ENCODE measurements at places on chromosomes 2 and 18. TPM values are rescaled to one million over a fixed set of nuclear protein-coding genes. Genes with fewer than 3 reads are reported as not detected.
A peak's percentile ranks its signal among the peaks of the same experiment; 100 is the strongest.

- no peaks in the 10 kb centered on the region for H3K36me3 ChIP-seq
- peaks cover 50% of the 10 kb centered on the region for H3K4me1 ChIP-seq
- H3K4me3 ChIP-seq, result peak overlapping the region; percentile 94
- H3K27me3 ChIP-seq, result peaks cover 3% of the 10 kb centered on the region
- H3K27ac ChIP-seq, result peak overlapping the region; percentile 82
These were observed 1.1 kb downstream of the TLK1 start for GRCh38 chr2:171159372-171160118.

- no peak overlapping the region for H3K4me3 ChIP-seq
- H3K27me3 ChIP-seq, result peaks cover 1% of the 10 kb centered on the region
- no peak for DNase-seq
- H3K27ac ChIP-seq, result no peak overlapping the region
- H3K36me3 ChIP-seq, result no peaks in the 10 kb centered on the region
These were observed 230.7 kb downstream of the RND3 start for GRCh38 chr2:150256736-150257135.

DNA sequence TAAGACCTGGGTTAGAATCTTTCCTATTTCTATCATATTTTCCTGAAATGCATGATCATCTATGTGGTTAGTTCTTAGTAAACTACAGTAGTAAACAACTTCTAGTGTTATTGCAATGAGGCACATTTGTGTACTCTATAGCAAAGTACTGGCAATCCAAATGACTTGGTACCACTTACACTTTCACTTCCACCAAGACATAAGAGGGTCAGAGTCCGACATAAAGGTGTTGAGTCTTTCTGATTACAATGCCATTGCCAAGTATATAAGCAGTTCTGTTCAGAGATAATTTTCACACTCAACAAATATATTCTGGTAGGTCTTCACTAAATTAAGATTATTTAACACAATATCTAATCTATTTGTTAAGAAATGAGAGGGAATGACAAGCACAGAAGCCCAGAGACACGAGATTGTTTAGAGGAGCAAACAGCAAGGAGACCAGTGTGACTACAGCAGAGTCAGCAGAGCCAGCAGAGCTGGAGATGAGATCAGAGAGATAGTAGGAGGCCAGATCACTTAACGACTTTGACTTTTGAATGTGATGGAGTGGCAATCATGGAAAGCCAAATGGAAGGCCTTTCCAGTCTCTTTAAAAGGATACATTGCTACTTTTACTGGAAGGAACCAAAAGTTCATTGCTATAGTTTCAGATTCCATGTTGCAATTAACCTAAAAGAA is 27.5 kb downstream of the SOS1 start:
- peaks cover 28% of the 10 kb centered on the region for H3K4me1 ChIP-seq
- H3K27ac ChIP-seq, result no peak overlapping the region
- no peaks in the 10 kb centered on the region for H3K27me3 ChIP-seq
- H3K4me3 ChIP-seq, result no peak overlapping the region
- DNase-seq, result no peak
- 0 out of 2 replicates have a peak, but pooled peaks cover 2% of the 10 kb centered on the region for H3K36me3 ChIP-seq

DNA sequence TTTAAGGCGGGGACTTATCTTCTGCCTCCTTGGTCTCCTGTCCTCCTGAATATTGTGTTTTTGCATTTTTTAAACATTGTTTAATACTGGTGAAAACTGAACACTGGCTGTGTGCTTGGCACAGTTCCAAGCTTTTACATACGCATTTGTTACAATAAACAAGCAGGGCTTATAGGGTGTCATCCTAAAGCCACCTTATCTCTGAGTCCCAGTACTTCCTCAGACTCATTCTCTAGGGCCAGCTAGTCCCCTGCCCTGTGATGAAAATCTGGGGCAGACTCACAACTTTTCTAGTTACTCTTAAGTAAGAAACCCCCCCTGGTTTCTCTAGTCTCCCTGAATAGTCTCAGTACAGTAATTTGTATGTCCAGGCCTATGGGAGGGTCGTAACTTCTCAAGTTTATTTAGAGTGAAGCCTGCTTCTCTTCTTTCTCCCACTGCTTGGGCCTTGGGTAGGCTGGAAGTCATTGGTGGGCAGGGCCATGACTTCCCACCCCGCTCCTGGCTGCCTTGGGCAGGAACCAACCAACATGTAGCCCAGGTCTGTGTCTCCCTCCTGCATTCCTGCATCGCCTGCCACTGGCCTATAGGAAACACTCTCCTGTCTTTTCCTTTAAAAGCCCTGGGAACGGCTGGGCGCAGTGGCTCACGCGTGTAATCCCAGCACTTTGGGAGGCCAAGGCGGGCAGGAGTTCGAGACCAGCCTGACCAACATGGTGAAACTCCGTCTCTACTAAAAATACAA is 7.7 kb upstream of the KCNE4 start:
- H3K36me3 ChIP-seq, result no peaks in the 10 kb centered on the region
- DNase-seq, result no peak
- H3K27me3 ChIP-seq, result no peaks in the 10 kb centered on the region
- peaks cover 94% of the 10 kb centered on the region for H3K4me1 ChIP-seq
- H3K4me3 ChIP-seq, result no peak overlapping the region
- H3K27ac ChIP-seq, result peak overlapping the region; percentile 98

DNA sequence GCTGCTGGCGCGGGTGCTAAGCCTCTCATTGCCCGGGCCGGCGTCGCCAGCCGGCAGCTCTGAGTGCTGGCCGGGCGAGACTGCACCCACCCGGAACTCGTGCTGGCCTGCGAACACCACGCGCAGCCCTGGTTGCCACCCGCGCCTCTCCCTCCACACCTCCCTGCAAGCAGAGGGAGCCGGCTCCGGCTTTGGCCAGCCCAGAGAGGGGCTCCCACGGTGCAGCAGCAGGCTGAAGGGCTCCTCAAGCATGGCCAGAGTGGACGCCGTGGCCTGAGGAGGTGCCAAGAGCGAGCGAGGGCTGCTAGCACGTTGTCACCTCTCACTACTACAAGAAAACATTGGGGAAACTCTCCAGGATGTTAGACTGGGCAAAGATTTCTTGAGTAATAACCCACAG is 98.6 kb downstream of the SPIRE1 start:
- peaks cover 41% of the 10 kb centered on the region for H3K36me3 ChIP-seq
- no peak overlapping the region for H3K4me3 ChIP-seq
- DNase-seq, result no peak
- H3K27ac ChIP-seq, result no peak overlapping the region
- no peaks in the 10 kb centered on the region for H3K27me3 ChIP-seq

DNA sequence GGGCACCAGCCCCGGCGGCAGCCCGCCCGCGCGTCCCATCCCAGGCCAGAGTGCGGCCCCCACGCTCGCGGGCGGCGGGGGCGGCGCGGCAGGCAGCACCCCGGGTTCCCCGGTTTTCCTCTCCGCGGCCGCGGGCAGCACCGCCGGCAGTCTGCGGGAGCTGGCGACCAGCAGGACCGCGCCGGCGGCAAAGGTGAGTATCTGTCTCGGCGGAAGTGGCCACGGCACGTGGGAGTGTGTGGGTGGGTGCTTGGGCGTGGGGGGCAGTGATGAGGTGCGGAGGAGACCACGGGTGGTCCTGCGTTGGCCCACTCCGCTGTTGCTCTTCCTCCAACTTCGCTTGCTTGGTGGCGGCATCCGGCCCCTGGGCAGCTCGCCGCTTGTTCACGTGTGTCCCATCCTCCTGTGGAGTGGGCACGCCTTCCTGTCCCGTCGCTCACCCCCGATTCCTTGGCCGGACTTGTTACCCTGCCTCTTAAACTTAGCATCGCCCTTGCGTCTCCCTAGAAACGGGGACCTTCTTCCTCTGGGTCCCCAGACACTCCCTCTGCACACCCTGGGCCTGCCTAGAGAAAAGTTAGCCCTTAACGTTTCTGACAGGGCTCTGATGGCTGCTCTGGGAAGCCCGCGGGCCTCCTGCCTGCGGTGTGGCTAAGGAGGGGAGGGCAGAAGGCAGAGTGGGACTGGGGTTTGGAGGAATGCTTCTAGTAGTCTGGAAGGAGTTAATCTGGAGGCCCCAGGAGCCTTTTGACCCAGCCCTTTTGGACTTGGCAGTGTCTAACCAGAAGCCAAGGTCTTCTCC is 1.1 kb downstream of the SH3RF3 start:
- peaks cover 8% of the 10 kb centered on the region for H3K27me3 ChIP-seq
- peak overlapping the region; percentile 96 for H3K4me3 ChIP-seq
- no peaks in the 10 kb centered on the region for H3K36me3 ChIP-seq
- peak overlapping the region; percentile 72 for H3K27ac ChIP-seq
- no peak for DNase-seq

DNA sequence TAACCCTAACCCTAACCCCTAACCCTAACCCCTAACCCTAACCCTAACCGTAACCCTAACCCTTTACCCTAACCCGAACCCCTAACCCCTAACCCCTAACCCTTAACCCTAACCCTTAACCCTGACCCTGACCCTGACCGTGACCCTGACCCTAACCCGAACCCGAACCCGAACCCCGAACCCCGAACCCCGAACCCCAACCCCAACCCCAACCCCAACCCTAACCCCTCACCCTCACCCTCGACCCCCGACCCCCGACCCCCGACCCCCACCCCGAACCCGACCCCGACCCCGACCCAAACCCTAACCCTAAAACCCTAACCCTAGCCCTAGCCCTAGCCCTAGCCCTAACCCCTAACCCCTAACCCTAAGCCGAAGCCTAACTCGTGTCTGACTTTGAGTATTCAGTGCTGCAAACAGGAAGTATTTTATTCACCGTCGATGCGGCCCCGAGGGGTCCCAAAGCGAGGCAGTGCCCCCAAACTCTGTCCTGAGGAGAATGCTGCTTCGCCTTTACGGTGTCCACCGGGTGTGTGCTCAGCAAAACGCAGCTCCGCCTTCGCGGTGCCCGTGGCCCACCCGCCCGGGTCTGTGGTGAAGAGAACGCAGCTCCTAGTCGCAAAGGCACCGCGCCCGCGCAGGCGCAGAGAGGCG is 36.0 kb downstream of the FAM110C start:
- no peak for DNase-seq
- H3K4me3 ChIP-seq, result no peak overlapping the region
- H3K4me1 ChIP-seq, result no peaks in the 10 kb centered on the region
- no peaks in the 10 kb centered on the region for H3K36me3 ChIP-seq
- H3K27ac ChIP-seq, result no peak overlapping the region

- peaks cover 8% of the 10 kb centered on the region for H3K27me3 ChIP-seq
- H3K4me3 ChIP-seq, result no peak overlapping the region
- no peak overlapping the region for H3K27ac ChIP-seq
- H3K4me1 ChIP-seq, result peaks cover 16% of the 10 kb centered on the region
- DNase-seq, result no peak
- H3K36me3 ChIP-seq, result peaks cover 26% of the 10 kb centered on the region
These were observed 96.7 kb upstream of the LMAN1 start for GRCh38 chr18:59455728-59456276.

DNA sequence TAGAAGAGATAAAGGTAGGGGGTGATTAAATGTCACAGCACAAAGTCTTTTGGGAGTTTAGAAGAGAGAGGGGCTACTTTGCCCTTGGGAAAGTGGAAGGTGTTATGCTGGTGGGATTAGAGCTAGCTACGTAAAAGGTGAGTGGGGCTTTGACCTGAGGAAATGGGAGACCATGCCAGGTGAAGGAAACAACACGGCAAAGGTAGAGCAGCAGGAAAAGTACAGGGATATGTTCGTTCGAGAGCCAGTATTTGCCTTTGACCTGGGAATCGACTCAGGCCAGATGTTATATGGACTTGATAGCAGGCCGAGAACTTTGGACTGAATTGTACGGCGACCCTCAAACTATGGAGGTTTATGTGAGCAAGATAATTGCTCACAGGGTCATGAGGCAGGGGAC is 55.7 kb upstream of the ACKR3 start:
- peaks cover 1% of the 10 kb centered on the region for H3K27me3 ChIP-seq
- no peak overlapping the region for H3K27ac ChIP-seq
- no peak for DNase-seq
- H3K4me3 ChIP-seq, result no peak overlapping the region
- H3K36me3 ChIP-seq, result no peaks in the 10 kb centered on the region

GRCh38 chr2:2663401-2664036 is 332.4 kb upstream of the MYT1L start:
- H3K36me3 ChIP-seq, result peaks cover 12% of the 10 kb centered on the region
- no peak overlapping the region for H3K4me3 ChIP-seq
- DNase-seq, result no peak
- no peaks in the 10 kb centered on the region for H3K4me1 ChIP-seq
- H3K27ac ChIP-seq, result no peak overlapping the region
- H3K27me3 ChIP-seq, result no peaks in the 10 kb centered on the region

DNA sequence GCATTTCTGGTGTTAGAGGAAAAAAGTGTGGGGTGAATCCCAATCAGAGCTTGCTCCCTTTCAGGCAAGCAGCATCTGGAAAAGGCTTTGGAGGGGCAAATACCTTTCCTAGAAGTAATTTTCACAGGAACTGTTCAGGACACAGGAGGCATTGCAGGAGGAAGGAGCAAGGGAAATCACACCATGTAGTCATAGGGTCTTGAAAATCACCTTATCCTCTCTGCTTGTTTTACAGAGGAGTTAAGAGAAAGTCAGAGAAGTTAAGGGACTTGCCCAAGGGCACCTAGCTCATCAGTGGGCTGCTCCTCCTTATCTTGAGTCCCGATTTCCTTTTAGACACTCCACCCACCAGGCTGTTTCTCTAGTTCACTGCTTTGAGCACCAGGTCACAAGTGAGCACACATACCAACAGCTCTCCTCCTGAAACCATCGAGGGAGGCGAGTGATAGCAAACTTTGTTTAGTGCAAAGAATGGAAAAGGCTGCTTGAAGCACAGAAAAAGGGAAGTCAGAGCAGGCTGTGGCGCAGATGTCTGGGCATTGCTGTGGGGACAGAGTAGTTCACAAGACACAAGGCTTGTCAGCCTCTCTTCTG is 89.2 kb upstream of the CXCR4 start:
- no peaks in the 10 kb centered on the region for H3K27me3 ChIP-seq
- DNase-seq, result no peak
- no peaks in the 10 kb centered on the region for H3K4me1 ChIP-seq
- no peak overlapping the region for H3K4me3 ChIP-seq

DNA sequence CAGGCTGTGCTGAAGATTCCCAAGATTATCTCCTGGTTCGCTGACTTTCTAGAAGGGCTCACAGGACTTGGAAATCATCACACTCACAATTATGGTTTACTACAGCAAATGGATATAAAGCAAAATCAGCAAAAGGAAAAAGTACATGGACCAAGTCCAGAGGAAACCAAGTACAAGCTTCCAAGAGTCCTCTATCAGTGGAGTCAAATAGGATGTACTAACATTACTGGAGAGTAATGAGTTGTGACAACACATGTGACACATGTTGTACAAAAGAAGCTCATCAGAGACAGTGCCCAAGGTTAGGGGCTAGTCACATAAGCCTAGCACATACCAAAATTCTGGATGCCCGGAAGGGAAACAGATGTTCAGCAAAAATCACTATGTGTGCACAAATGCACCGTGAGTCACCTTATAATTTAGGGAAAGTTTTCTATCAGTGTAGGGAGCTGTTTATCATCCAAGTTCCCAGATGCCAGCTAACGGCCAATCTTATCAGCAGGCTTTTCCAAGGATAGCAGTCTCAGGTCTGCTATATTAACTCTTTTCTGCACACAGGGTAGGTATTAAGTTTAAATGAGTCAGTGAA is 9.5 kb downstream of the TMEM237 start:
- peaks cover 48% of the 10 kb centered on the region for H3K36me3 ChIP-seq
- no peak overlapping the region for H3K4me3 ChIP-seq
- no peak overlapping the region for H3K27ac ChIP-seq

GRCh38 chr2:69512446-69512845 is 75.2 kb upstream of the NFU1 start:
- peaks cover 35% of the 10 kb centered on the region for H3K4me1 ChIP-seq
- H3K36me3 ChIP-seq, result peaks cover 65% of the 10 kb centered on the region
- no peaks in the 10 kb centered on the region for H3K27me3 ChIP-seq

Gene GPR45
- not detected for total RNA-seq

Gene RAPGEF4
- 0.37 TPM for total RNA-seq

Gene CDH2
- 194 TPM for total RNA-seq

Gene CRYGD
- not detected for total RNA-seq
